Prostate gland (tissue), 2 donors: ENCODE measurements at places on chromosomes 6 and 20.
A peak's percentile ranks its signal among the peaks of the same experiment; 100 is the strongest.

DNA sequence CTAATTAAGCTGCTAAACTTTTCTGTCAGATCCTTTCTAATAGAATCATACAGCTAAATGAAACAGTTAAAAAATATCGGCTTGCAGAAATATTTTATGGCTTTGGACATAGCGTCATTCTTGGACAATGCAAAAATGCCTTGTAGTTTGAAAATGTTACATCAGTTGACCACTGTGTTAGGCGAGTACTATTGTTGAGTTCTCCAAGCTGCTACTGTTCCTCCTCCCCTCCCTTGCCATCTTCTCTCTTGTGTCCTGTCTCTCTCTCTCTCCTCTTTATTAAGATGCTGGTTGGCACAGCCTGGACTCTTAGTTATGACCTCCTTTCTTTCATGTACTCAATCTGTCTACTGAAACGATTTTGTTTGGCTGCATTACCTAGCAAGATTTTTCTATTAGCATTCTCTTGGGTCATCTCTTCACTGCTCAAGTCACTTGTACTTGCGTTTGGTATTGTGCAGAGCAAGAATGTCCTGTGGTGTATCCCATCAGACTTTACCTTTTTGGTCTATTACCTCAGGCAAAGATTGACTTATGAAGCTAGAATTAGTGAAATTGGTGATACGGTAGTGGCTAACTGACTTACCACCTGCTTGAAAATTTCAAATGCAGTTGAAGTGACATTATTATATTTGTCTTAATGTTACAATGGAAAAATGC lies 127.9 kb downstream of the FARS2 start:
- DNase-seq: no peak

GRCh38 chr20:3515379-3516170 lies 44.8 kb downstream of the ATRN start:
- DNase-seq: no peak

- no peak for DNase-seq
Measured at GRCh38 chr6:89387516-89388201, 24.4 kb downstream of the RRAGD start.

DNA sequence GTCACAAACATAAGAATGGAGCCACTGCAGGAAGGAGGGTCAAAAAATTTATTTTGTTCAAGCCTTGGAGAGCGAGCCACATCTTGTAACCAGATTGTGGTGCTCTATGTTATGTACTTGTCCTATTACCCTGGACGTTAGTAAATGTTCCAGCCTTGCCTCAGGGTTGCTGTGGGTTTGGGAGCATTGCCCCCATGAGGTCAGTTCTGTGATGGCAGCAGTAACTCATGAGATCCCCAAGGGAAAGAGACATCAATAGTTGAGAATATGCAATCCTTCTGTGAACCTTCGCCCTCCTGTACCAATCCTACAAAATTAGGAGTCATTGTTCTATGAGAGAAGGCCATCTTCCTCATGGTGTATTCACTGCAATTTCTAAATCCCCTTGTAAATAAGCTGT lies 16.4 kb upstream of the CFAP206 start:
- peak; percentile 17 for DNase-seq

GRCh38 chr6:16683641-16684194 lies 77.5 kb downstream of the ATXN1 start:
- DNase-seq: peak; percentile 36

- DNase-seq: no peak
Measured at GRCh38 chr6:37323580-37323979, 30.2 kb upstream of the RNF8 start.

- DNase-seq: no peak
Measured at GRCh38 chr20:47610945-47611250, 109.2 kb downstream of the NCOA3 start.

GRCh38 chr6:43129434-43130194 lies 41.5 kb upstream of the SRF start:
- no peak for DNase-seq

DNA sequence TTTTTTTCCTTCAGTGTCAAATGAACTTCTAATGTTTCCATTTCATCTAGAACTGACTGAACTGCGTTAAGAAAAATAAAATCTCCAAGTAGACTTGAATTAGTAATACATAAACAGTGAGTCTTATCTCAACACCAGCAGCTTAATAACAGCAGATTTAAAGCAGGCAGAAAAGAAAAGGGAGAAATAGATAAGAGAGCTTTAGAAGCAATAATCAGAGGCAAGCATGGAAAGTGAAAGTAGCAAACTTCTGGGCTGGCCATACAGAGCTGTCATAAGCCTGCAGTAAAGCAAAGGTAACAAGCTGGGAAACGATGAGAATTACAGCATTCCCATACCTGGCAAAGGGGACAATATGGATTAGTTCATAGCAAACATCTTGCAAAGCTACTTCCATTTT lies 16.9 kb upstream of the ANGPT4 start:
- no peak for DNase-seq

DNA sequence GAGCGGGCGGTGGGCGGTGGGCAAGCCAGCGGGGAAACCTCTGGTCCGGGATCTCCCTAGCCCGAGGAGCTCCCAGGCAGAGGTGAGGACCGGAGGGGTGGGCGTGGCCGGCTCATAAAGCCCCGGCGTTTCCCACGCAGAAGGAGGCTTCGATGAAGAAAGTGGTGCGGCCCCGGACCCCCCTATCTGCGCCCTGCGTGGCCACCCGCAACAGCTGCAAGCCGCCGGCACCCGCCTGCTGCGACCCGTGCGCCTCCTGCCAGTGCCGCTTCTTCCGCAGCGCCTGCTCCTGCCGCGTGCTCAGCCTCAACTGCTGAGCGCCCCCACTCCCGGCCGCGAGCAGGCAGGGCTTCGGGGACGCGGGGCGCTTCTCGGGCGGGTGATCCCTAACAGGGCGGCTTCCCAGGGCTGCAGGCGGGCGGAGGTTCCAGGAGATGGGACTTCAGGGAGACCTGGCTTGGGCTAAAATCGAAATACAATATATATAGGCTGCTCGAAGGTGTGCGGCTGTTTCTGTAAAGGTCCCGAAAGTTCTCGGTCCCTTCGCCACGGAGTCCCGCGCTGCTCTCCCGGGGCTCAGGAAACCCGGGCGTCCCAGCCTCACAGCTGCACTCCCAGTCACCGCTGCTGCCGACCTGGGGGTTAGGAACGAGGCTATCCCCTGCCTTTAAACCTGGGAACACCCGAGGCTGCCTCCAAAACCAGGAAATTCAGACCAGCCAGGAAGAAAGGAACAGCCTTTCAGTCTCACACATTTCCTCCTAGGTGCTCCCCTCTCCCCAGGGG lies 27.8 kb downstream of the ASIP start:
- DNase-seq: peak; percentile 15

GRCh38 chr20:43590036-43590391 lies 723 bp upstream of the IFT52 start:
- DNase-seq: no peak

GRCh38 chr20:62030834-62031434 lies 34.7 kb downstream of the TAF4 start:
- no peak for DNase-seq

DNA sequence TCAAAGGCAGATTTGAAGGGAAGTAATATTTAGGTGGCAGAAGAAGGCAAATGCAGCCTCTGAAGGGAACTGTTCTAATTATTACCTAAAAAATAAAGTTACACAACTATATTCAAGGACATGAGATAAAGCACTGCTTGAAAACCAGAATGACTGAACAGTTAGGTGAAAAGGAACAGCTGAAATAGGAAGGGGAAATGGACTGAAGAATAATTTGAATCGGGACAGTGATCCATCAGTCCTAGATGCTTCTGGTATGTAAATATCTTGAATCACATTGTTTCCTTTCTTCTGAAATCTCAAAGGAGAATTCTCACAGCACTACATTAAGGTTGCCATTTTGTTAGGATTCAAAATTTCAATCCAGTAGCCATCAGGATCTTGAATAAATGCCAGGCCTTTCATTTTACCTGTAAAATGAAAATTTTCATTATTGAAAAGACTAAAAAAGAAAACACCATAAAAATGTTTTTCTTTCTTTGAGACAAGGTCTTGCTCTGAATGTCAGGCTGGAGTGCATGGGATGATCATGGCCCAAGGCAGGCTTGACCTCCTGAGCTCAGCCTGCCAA lies 25.9 kb downstream of the GLO1 start:
- no peak for DNase-seq

DNA sequence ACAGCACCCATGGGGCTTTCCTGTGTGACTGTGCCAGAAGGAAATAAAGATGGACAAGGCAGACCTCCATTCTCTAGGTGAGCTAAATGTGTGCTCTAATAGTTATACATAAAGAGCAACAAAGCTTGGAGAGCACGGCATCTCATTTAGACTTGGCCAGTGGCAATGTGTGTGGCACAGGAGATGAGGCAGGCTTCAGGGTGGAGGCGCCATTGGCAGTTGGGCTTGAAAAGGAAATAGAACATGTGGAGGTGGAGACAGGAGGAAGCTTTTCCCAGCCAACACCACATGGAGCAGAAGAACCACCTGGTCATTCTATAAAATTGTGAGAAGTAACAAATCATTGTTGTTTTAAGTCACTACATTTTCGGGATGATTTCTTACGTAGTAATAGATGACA lies 3.6 kb upstream of the RALY start:
- no peak for DNase-seq

DNA sequence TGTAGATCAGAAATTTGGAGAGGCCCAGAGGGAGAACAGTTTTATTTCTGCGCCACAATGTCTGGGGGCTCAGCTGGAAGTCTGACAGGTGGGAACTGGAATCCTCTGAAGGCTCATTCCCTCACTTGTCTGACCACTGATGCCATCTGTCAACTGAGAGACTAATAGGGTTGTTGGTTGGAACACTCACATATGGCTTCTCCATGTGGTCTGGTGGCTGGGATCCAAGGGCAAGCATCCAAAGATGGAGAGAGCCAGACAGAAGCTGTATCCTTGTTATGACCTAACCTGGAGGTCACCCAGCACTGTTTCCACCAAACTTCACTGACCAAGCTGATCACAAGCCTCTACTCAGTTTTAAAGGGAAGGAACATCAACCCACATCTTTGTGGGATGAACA lies 117.9 kb upstream of the AKAP12 start:
- no peak for DNase-seq

- no peak for DNase-seq
Measured at GRCh38 chr6:54244430-54244829, 63.8 kb upstream of the TINAG start.

DNA sequence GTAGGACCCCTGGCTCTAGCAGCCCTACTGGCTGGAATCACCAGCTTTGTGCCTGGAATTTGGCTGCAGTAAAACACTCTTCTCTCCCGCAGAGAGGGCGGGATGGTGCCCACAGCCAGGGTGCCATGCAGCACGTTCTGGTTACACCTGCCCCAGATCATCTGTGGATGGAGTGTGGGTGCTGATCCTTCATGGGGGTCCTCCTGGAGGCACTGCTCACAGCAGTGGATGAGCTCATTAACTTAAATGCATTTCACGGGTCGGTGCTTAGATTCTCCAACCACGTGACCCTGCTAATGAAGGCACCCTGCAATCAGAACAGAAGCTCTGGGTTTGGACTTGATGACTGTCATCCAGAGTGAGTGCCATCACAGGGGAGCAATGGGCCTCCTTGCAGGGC lies 138.6 kb upstream of the AFDN start:
- no peak for DNase-seq

- no peak for DNase-seq
Measured at GRCh38 chr20:41818369-41818768, 200.2 kb upstream of the CHD6 start.

- DNase-seq: no peak
Measured at GRCh38 chr6:11586536-11586935, 49.0 kb downstream of the TMEM170B start.

- no peak for DNase-seq
Measured at GRCh38 chr6:34680802-34681515, 15.6 kb downstream of the ILRUN start.

DNA sequence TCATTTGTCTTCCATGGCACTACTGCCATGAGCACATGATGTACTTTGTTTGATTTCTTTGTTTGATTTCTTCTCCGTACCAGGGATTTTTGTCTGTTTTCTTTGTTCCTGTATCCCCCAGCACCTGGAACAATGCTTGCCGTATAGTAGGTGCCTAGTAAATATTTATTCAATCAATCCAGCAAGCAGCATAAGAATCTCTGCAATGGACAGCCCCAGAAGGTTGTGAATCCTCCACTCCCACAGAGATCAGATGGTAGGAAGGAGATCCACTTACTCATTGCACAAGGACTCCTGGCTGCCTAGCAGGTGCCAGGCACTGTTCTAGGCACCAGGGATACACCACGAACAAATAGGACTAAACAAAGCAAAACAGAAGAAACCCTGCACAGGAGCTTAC lies 6.7 kb upstream of the SYNJ2 start:
- no peak for DNase-seq

DNA sequence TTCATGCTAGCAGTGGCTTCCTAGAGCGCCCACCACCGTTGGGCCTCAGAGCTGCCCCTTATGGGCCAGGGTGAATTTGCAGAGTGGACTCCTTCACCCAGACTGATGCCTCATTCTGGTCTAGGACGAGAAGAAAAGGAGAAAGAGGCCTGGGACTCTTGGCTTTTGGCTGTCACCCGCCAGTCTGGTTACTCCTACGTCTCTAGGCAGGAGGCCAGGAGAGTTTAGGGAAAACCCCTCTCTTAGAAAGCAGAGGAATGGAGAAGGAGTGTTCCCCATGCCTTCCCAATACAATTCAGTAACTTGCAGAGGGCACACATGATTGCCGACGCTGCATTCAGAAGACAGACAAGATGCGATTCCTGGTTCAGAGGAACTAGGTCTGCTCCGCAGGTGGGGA lies 70.1 kb downstream of the CDC5L start:
- DNase-seq: no peak

GRCh38 chr6:158999666-159000403 lies at the start of gene RSPH3:
RSPH3 (minus strand) TSS chr6:159000202; CDS start chr6:158999550, 652 bp downstream.
- DNase-seq: peak; percentile 96

- no peak for DNase-seq
Measured at GRCh38 chr6:139904568-139904967, 530.1 kb upstream of the CITED2 start.

GRCh38 chr20:39619271-39619785 lies 657.2 kb downstream of the DHX35 start:
- DNase-seq: no peak

- DNase-seq: no peak
Measured at GRCh38 chr6:90488816-90489215, 98.1 kb downstream of the MAP3K7 start.
